ENCODE measurements at places on chromosomes 5 and 9.

DNA sequence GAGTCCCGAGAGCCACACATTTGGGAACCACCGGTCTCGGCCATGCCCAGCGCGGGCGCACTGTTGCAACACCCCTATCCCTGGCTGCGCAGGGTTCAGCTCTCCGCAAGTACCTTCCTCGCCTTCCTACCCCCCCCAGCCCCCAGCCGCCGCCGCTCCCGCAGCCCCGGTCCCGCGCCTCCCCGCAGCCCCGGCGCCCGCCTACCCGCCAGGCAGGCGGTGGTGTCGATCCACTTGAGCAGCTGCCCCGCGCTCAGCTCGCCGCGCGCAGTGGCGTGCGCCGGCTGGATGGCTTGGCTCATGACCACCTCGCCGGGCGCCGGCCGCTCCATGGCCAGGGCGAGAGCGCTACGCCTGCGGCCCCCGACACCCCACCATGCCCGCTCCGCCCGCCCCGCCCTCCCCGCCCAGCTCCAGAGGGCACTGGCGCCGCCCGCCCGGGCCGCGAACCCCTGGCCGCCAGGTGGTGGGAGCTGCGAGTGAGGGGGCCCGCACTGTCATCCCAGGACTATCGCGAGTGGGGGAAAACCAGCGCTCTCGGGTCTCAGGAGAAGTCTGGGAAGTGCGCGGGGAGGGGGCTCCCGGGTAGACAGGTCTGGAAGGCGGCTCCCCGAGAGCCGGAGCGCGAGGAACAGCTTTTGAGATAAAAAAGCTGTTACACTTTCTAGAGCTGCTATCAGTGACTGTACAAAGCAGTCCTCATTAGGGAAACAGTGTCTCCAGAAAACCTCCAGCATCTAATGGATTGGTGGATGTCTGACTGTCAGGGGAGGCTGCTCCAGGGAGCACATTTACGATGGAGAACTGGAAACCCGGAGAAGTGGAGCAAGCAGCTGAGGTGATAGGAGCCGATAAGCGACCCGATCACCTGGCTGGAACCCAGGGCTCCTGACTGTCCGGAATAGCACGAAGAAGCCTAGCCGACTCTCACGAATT, at the start of gene ACOT12:
TSS of gene ACOT12 (minus strand) at position 352 of the 936 bp plus-strand sequence. CDS start at position 332, 20 bp downstream.
- peak; percentile 39 for DNase-seq

DNA sequence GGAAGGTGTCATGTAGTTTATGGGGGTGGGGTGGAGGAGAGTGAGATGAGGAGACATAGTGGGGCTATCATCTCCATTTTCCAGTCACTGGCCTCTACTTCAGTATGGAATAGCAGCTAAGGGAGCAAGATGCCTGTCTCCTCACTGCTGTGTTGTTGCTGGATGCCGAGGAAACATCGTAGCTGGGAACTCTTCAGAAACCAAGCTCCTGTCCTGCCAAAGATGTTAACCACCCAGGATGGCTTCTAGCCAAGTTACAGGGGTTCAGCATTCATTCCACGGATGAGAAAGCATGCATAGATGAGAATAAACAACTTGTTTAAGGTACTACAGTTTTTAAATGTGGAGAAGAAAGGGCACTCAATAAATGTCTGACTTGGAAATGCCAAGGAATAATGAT, 226.5 kb downstream of the ASTN2 start:
- DNase-seq = no peak

DNA sequence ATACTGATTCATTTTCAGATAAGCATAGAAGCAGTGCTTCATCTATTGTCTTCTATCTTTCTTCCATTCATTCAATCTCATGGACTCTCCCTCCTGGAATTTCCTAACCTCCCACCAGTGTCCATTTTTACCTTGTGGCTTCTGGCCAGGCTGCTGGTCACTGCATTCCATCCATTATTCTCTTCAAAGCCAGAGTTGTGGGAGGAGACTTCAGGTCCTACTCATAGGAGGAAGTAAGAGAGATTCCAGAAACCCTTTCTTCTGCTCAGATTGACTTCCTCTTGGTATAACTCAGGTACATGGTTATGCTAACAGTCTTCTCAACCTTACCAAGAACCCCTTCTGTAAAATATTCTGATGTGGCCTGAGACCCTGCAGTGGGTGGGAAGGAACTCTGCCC, 153.3 kb upstream of the SLC12A2 start:
- DNase-seq = no peak

GRCh38 chr9:134592018-134592818, 49.4 kb upstream of the COL5A1 start:
- peak; percentile 73 for DNase-seq

DNA sequence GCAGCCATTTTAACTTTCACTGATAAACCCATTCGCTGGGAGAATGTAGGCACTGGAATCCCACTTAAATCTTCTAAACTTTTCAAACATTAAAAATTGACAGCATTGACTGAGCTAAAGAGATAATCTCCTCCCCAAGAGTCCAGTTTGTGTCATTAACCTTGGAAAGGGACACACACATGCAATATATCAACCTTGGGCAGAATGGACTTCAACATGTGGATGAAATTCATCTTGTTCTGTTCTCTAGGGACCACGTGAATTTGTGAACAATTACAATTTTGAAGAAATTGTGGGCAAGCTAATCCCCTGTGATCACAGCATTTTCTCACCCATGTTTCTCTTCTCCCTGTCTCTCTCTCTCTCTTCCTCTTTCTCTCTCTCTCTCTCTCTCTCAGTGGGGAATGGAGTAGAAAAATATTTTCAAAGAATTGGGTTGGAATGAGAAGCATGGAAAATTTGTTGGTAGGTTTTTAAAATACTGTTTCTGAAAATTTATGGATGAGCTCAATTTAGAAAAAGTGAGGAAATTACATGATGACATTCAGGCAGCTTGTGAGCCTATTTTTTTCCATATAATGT, 553.7 kb downstream of the EBF1 start:
- no peak for DNase-seq

DNA sequence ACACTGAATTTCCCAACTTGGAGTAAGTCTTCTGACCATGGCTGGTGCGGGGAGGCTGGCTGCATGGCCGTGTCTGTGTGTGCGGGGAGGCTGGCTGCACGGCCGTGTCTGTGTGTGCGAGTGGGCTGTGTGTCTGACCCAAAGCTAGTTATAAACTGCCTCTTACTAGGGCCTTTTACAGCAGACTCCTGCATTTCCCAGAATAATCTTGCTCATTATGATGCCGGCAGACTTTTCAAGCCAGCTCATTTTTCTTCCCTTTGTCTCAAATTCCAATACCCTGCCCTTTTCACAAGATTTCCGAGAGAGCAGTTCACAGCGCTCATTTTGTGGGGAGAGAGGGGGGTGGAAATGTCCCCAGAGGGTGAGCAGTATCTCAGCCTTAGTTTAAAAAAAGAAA, 470.7 kb upstream of the BRINP1 start:
- DNase-seq = no peak

GRCh38 chr5:8241076-8241475, 372.1 kb downstream of the MTRR start:
- DNase-seq = no peak

GRCh38 chr5:111252799-111253545, 28.8 kb downstream of the CAMK4 start:
- DNase-seq = no peak

DNA sequence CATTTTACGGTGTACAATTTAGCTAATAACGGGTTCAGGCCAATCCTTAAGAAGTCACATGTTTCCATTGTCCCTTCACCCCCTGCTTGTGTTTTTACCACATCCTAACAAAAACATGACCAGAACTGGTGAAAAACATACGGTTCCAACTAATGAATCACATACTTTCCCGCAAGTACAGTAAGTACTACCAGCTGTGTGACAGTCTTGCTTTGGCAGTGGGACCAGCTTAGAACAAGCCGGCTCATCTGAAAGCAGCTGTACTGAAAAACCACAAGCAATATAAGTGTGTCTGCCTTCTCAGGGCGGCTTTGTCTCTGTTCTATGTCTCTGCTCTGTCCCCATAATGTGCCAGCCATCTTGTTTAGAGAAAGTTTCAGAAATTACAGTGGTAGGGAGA, 242.5 kb downstream of the BNC2 start:
- DNase-seq = peak; percentile 47

- DNase-seq = no peak
Observed at GRCh38 chr9:85223506-85224125, 518.1 kb downstream of the AGTPBP1 start.

DNA sequence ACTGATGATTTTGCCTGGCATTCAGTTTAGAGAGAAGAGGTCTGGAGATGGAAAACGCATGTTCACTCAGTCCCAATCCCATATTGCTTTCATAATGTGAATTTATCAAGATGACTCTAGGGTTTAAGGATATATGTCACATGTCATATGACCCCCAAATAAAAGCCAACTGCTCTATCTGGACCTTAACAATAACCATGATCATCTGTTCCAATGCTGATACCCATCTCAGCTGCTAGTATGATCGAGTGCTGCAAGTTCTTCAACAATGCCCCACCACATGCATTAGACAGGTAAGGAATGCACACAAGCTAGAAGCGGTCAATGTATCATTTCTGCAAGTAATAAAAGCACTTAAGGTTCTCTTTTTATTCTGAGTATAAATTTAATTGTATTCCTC, 91.8 kb downstream of the OXCT1 start:
- DNase-seq = no peak
